ENCODE measurements at places on chromosomes 5 and 9.
A peak's percentile ranks its signal among the peaks of the same experiment; 100 is the strongest.

- no peak for DNase-seq
Measured at GRCh38 chr5:75324791-75325190, 12.2 kb upstream of the HMGCR start.

DNA sequence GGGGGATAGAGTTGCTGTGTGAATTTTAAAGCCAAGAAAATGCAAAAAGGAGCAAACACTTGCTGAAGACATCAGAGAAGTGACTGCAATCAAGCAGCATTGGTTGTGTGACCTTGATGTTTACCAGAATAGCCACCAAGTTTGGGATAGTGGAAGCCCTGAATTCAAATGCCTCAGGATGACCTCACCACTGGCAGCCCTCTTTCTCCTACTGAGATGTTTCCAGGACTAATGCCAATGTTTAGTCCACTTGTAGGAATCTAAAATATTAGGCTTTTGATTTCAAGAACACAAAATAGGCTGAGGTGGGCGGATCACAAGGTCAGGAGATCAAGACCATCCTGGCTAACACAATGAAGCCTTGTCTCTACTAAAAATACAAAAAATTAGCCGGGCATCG, 112.2 kb upstream of the NUDT12 start:
- DNase-seq: peak; percentile 13

- DNase-seq: no peak
Measured at GRCh38 chr5:110844251-110844650, 105.4 kb downstream of the SLC25A46 start.

DNA sequence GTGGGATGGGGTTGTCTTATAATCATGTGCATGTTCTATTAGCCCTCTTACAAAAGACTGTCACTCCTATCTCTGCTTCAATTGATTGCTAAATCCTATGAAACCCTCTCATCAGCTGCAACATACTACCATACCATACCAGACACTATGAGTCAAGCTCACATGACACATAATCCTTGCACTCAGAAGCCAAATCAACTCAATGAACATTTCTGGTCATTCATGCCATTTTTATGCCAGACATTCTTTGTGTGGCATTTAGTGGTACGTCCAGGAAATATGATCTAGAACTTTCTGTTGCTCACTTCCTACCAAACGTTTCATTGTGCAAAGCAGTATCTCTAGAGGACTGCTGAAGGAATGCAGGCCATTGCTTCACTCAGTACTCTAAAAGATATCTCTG, 159.2 kb upstream of the GNA14 start:
- peak; percentile 88 for DNase-seq

DNA sequence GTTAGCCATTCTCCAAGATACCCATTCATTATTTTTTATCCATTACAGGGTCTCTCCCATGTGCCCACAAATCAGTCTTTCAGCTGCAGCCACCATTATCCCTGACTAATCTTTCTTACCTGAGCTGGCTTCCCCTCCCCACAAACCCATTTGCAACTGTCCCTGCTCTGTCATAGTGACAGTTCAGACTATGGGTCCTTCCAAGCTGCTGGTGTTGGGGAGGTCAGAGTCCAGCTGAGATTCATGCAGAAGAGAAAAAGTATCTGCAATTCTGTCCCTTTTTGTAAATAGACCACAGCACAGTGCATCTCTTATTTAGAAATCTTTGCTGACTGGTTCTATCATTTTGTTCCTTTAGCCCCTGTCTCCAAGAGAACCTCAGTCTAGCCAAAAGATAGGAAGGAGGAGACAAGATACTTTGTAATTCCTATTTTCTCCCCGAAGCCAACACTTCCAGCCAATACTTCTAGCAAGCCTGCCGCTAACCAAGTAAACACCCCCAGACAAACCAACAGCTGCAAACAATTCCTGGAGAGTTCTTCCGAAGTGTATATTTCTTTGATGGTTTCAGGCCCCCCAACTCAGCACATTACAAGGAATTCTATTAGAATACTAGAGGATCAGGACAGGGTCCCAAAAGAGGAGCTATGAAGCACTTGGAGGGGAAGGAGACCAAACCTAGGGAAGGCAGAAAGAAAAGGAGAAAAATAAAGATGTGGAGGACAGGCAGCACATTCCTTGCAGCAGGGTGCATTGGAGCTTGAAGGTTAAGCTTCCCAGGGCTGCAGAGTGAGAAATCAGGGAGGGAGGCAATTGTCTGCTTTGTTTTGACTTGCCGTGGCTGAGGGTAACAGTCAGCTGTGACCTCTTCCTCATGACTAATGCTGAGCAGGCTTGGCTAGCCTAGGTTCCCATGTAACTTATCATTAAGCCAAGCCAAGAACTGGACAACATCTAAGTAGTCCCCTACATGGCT, 148.5 kb downstream of the SGCD start:
- DNase-seq: peak; percentile 87

DNA sequence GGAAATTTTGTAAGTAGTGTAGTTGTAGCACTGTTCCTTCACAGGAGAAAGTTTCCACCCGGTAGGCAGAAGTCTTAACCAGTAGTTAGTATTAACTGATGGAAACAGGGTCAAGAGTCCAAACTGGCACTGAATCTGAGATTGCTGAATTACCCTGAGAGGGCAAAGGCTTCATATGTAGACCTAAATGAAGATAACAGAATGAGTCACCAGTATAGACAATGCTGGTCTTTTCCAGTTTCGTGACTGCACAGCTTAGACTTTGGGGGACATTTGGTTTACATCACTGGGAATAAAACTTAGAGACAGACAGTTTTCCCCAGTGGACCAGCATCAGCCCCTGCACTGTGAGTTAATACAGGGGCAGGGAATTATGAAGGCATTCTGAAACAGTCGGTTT, 60.5 kb downstream of the PCSK5 start:
- no peak for DNase-seq

DNA sequence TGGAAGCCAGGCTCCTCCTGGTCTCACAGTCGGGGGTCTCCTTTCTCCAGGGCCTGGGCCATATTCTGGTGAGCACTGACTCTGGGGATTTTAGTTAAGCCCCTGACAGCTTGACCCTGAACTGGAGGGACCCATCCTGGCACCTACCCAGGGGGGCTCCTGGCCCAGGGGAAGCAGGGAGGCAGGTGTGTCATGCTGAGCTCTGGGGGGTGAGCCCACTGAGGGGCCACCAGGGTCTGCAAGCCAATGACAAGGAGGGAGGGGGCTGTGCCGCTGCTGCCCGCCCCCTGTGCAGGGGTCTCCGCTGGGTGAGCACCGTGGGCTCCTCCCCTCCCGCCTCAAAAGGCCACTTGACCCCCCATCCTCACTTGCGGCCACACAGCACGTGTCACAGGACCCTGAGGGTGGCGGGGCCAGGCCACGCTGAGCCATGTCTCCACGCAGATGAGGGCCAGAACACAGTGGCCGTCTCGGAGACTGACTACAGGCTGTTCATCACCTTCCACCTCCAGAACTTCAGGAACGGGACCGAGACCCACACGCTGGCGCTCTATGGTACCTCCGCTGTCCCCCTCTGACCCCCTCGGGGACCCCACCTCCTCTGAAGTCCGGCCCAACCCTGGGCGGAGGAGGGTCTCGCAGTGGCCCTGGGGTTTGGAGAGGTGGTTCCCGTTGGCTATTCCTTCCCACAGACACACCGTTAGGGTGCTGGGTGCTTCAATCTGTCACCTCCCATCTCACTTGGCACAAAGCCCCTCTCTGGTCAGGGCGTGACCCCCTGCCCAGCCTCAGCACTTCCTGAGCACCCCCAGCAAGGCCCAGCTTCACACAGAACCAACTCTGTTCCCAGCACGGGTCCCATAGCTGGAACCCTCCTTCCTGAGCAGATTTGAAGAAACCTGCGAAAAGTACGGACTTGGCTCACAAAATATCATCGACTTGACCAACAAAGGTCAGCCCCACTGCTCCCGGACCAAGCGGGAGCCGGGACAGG, 2.0 kb downstream of the LCN9 start:
- no peak for DNase-seq

GRCh38 chr9:26677965-26678706, 214.5 kb downstream of the CAAP1 start:
- DNase-seq: no peak

GRCh38 chr5:76384705-76385104, 18.4 kb upstream of the IQGAP2 start:
- DNase-seq: no peak

DNA sequence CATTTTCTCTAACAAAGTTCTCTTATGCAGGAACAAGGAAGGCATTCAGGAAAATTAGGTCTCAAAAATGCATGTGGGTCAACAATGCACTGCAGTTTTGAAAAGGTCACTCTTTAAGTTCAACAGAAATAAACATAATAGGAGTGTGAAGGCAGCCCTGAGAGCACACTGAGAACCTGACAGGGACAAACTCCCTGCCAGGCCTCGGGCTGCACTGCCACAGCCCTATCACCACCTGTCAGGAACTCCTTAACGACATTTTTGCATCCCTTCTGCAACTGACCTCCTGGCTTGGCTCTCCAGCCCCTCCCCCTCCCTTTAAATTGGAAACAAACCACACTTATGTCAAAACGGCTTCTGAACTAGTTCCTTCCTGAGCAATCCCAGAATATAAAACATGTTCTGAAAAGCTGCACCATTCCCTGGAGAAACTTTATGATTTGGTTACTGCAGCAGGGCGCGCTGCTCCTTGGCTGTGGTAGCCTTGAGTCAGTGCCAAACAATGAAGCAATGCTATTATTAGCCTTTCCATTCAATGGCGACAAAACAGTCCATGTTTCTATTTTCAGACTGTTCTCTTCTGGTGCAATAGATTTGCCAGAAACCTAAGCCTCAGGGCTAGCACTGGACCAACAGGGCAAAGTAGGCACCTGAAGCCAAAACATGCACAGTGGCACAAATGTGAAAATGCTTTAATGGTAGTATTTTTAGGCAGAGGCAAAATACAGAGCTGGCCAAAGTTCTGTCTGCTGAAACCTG, 160.1 kb upstream of the ZNF608 start:
- DNase-seq: peak; percentile 35

DNA sequence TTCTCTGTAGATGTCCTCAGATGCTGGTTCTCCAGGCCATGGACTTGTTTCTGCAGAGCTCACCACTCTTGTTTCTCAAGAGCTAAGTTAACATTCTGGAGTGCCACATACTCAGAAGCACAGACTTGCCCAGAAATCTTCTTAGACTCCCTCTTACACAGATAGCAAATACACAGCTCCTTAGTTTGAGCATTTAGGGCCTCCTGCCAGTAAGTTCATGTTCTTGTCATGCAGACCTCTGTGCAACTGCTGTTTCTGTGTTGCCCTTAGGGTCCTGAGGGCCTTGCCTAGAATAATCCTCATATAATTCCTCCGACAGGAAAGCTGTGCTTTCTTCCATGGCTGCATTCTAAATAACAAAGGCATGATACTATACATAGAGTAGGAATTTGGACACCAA, 1.3 kb upstream of the PTPDC1 start:
- no peak for DNase-seq

GRCh38 chr5:95591490-95591901, 28.4 kb upstream of the GPR150 start:
- peak; percentile 62 for DNase-seq

DNA sequence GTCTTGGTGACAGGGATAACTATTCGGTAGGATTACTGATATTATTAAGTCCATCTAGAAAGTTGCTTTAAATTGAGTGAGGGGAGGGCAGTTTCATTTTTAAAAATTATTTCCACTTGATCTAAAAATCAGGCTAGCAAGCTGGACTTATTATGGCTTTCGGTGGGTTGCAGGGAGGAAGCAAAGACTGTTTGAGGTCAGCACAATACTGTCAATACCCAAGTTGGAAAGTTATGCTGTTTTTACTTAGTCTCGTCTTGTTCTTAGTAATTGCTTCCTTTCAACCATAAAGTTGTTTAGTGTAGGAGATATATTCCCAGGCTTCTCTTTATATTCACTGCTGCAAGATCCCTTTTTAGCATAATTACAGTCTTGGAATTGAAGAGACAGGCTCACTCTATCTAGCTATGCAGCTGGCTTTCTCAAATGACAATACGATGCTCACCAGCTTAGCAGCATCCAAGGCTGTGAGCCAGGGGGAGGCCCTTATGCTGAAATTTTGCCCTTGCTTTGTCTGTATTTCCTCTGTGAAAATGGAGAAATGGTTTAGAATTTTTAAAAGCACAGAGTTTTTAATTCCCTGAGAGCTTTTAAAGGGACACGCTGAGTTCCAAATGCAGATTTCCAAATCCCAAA, 68.2 kb upstream of the APC start:
- DNase-seq: no peak

DNA sequence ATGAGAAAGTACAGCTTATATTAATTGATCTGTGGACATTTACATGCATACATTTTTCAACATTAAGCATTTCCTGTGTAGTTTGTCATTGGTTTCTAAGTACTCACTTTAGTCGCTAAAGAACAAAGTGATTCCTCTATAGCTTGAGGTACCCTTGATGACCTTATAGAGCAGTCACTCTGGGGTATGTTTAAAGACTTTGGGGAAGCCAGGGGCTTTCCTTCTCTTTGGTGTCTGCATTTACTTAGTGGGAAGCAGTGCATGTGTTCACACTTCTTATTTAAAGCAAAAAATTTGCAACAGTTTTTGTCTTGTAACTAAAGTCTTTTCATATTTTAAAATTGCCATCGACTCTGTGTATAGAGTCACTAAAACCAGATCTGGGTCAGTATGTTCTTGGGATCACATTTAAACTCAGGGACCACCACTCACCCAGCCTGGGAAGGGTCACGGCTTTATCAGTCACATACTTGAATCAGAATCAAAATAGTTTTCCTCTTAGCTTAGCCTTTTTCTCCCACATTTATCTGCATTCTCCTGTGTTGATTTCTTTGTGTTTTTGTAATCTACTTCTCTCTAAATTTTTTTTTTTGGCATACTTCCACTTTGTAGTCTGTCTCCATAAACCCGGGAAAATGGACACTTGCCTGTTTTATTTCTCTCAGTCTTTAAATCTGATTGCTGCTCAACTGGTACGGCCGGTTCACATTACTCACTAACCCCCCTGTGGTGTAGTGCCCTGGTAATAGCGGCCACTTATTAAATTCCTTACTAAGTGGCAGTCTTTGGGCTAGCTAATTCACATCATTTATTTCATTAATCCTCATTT, 143.9 kb upstream of the FBN2 start:
- no peak for DNase-seq

DNA sequence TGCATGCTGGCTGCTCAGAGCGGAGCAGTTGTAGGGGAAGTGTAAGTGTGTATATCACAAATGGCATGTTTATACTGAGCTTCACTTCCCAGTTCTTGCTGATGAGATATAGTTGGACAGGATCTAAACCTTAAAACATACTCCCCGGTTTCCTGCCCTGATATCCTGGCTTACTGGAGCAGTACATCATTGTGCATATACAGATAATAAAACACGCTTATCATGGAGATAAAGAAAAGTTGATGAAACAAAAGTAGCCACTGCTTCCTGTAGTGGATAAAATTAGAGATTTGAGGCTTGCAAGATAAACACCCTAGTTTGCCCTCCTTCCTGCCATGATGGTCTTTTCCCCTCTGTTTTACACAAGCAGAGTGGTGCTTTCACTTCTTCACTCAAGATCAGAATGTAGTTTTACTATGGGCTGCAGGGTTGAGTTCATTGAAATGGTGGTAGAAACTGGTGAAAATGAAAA, 15.0 kb downstream of the NPR3 start:
- DNase-seq: no peak

DNA sequence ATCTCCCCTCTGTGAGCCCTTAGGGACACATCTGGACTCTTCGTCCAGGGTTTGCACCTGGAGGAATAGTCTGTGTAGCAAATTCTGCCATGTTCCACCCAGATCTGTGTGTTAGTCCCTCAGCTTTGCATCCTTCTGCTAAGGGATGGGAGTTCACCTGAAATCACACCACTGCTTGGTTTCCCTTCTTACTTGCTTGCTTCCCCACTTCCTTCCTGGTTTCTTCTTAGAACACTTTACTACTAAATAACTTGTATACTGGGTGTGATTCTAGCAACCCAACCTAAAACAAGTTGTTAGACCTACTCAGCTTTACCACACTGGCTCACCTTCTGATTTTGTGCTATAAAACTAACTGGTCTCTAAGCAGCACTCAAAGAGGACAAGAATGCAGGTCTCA, 202.6 kb upstream of the MAP3K1 start:
- DNase-seq: no peak

Measured in GM04503 (cell line).